ENCODE measurements at places on chromosomes 3 and 15. TPM values are rescaled to one million over a fixed set of nuclear protein-coding genes. Genes with fewer than 3 reads are reported as not detected.

DNA sequence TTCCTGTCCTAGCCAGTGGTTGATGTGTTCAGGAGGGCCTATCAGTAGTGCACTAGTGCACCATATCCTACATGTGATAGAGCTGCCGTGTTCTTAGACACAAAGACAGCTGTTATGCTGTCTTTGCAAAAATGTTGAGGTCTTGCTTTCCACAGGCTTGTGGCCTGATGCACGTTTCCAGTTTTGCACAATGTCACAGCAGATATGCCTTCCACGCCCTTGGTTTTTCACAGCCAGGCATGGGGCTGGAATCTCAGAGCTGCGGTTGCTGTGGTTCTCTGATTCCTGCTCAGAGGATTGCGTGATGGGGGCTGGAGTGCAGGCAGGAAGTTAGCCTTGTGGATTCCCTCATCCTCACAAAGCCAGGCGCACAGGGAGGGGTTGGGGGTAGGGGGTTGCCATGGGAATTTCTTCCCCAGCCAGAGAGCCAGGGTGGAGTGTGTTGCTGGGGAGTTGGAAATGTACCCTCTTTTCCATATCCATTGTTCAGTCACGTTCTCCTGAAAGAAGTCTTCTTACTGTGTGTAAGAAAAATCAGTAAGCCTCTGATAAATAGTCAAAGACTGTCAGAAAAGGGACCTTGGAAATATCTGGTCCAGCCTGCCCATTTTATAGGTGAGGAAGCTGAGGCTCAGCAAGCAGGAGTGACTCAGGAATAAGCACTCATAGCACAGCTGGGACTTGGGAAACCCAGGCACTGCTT, 79.4 kb downstream of the SMAD3 start:
- H3K36me3 ChIP-seq: no peaks in the 10 kb centered on the region
- H3K4me1 ChIP-seq: peaks cover 74% of the 10 kb centered on the region
- H3K4me3 ChIP-seq: no peak overlapping the region

GRCh38 chr3:172121981-172122380, 82.6 kb downstream of the FNDC3B start:
- H3K36me3 ChIP-seq: no peaks in the 10 kb centered on the region
- no peak overlapping the region for H3K4me3 ChIP-seq
- H3K27me3 ChIP-seq: no peaks in the 10 kb centered on the region
- DNase-seq: no peak
- H3K4me1 ChIP-seq: peaks cover 30% of the 10 kb centered on the region

GRCh38 chr3:130395331-130395730, 49.9 kb downstream of the COL6A5 start:
- no peaks in the 10 kb centered on the region for H3K27me3 ChIP-seq
- H3K27ac ChIP-seq: peak overlapping the region; percentile 32
- H3K36me3 ChIP-seq: no peaks in the 10 kb centered on the region
- peaks cover 10% of the 10 kb centered on the region for H3K4me1 ChIP-seq
- H3K4me3 ChIP-seq: no peak overlapping the region
- no peak for DNase-seq

GRCh38 chr15:96002890-96003859, 327.3 kb upstream of the NR2F2 start:
- H3K27ac ChIP-seq: no peak overlapping the region
- no peak overlapping the region for H3K4me3 ChIP-seq
- DNase-seq: no peak
- H3K36me3 ChIP-seq: no peaks in the 10 kb centered on the region
- no peaks in the 10 kb centered on the region for H3K4me1 ChIP-seq
- H3K27me3 ChIP-seq: no peaks in the 10 kb centered on the region

- H3K4me1 ChIP-seq: no peaks in the 10 kb centered on the region
- no peak overlapping the region for H3K4me3 ChIP-seq
- peak; percentile 37 for DNase-seq
- no peaks in the 10 kb centered on the region for H3K27me3 ChIP-seq
- no peaks in the 10 kb centered on the region for H3K36me3 ChIP-seq
- H3K27ac ChIP-seq: peak overlapping the region; percentile 9
Measured at GRCh38 chr15:63396152-63396928, 14.7 kb upstream of the CA12 start.

GRCh38 chr3:177731644-177732268, 534.5 kb upstream of the TBL1XR1 start:
- H3K27me3 ChIP-seq: no peaks in the 10 kb centered on the region
- H3K4me1 ChIP-seq: no peaks in the 10 kb centered on the region
- no peak for DNase-seq
- no peak overlapping the region for H3K4me3 ChIP-seq
- H3K36me3 ChIP-seq: no peaks in the 10 kb centered on the region

GRCh38 chr15:74311734-74312444, 55.6 kb downstream of the CYP11A1 start:
- H3K4me1 ChIP-seq: peaks cover 35% of the 10 kb centered on the region
- no peak overlapping the region for H3K4me3 ChIP-seq
- peak; percentile 43 for DNase-seq
- H3K36me3 ChIP-seq: no peaks in the 10 kb centered on the region
- no peak overlapping the region for H3K27ac ChIP-seq

DNA sequence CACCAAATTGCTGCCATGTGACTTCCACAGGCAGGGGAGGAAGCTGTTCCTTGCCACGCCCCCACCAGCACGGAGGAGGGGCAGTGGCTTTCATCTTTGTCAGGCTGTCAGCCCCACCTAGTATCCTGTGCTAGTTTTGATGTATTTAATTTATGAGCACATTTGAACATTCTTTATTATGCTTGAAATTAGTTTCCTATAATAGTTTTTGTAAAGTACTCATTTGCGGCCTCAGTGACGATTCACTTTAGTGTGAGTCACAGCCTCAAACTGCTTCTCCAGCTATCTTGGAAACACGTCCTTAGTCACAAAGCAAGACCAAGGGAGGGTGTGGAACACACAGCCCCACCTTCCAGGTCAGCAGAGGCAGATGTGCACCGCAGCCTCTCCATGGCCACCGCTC, 239.9 kb upstream of the ATP10A start:
- H3K36me3 ChIP-seq: no peaks in the 10 kb centered on the region
- H3K4me1 ChIP-seq: no peaks in the 10 kb centered on the region
- H3K27ac ChIP-seq: no peak overlapping the region
- H3K4me3 ChIP-seq: no peak overlapping the region
- no peak for DNase-seq

DNA sequence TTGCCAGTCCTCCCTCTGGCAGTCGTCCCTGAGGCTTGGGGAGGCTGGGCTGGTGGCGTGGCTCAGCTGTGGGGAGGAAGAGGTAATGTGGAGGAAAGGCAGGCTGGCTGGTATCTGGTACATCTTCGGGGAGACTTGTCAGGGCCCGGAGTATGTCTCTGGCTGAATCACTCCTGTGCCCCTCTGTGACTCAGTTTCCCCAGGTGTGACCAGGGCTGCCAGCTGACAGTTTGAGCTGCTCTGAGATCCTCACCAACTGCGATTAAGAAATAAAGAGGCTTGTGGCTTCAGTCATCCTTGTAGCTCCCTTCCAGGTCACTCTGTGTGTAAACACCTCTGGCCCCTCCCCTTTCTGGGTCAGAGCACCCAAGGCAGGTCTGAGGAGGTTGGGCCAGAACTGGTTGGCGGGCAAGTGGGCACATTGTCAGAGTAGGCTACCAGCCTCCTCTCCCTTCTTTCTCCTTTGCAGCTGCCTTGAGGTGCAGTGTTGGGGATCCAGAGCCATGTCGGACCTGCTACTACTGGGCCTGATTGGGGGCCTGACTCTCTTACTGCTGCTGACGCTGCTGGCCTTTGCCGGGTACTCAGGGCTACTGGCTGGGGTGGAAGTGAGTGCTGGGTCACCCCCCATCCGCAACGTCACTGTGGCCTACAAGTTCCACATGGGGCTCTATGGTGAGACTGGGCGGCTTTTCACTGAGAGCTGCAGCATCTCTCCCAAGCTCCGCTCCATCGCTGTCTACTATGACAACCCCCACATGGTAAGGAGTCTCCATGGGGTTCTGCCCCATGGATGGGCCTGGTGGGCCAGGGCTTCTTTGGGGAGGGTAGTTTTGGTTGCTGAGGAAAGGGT, 3.0 kb downstream of the TEX264 start:
- H3K4me3 ChIP-seq: no peak overlapping the region
- H3K4me1 ChIP-seq: peaks cover 13% of the 10 kb centered on the region
- no peaks in the 10 kb centered on the region for H3K36me3 ChIP-seq
- H3K27me3 ChIP-seq: no peaks in the 10 kb centered on the region
- no peak for DNase-seq

- H3K4me3 ChIP-seq: no peak overlapping the region
- H3K4me1 ChIP-seq: peaks cover 5% of the 10 kb centered on the region
- no peak for DNase-seq
- no peak overlapping the region for H3K27ac ChIP-seq
- H3K27me3 ChIP-seq: no peaks in the 10 kb centered on the region
Measured at GRCh38 chr3:16349986-16350596, 85.1 kb downstream of the OXNAD1 start.

DNA sequence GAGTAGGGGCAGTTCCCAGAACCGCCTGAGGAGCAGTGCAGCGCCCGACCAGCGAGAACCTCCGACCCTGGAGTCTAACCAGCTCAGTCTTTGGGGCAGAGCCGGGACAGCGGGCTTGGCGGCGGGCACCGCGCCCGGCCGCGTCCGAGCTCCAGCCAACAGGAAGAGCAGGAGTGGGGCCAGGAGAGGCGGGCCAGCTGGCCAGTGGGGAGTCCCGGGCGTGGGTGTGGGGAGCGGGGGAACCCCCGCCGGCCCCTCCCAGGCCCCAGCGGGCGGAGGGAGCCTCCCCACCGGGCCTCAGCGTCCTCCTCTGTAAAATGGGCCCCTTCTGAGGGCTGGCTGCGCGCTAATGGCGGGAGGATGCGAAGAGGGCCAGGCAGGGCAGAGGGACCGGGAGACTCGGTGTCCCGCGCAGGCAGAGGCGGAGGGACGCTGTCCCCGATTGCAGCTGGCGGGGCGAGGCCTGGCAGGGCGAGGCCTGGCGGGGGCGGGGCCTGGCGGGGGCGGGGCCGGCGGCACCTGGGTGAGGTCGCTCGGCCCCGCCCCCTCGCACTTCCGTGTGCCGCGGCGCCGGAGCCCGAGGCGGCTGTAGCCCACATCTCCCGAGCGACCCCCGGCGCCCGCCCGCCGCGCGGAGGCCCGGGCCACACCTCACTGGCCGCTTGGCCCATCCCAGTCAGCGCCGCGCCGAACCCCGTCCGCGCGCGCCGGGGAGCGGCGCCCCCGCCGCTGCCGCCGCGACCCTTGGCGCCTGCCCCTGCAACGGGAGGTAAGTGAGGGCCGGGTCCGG, at the start of gene PRKCD:
Gene PRKCD (plus strand): TSS at position 550 of the 790 bp plus-strand sequence. CDS start 17,214 bp downstream, outside the sequence.
- H3K27me3 ChIP-seq: no peaks in the 10 kb centered on the region
- peaks cover 39% of the 10 kb centered on the region for H3K4me1 ChIP-seq
- peak within 1 kb of the TSS; percentile 92 for H3K4me3 ChIP-seq
- H3K27ac ChIP-seq: peak within 1 kb of the TSS; percentile 93
- DNase-seq: peak; percentile 93
- no peaks in the 10 kb centered on the region for H3K36me3 ChIP-seq

- H3K4me3 ChIP-seq: no peak overlapping the region
- no peak for DNase-seq
- H3K27me3 ChIP-seq: no peaks in the 10 kb centered on the region
Measured at GRCh38 chr15:74621936-74622335, 6.3 kb downstream of the CLK3 start.

GRCh38 chr3:137762674-137763593, 1.2 kb upstream of the SOX14 start:
- DNase-seq: no peak
- H3K4me1 ChIP-seq: peaks cover 14% of the 10 kb centered on the region
- H3K36me3 ChIP-seq: no peaks in the 10 kb centered on the region
- peaks cover 95% of the 10 kb centered on the region for H3K27me3 ChIP-seq
- H3K27ac ChIP-seq: no peak overlapping the region

GRCh38 chr3:141020143-141020830, 30.9 kb upstream of the SPSB4 start:
- H3K4me1 ChIP-seq: no peaks in the 10 kb centered on the region
- no peak overlapping the region for H3K27ac ChIP-seq
- DNase-seq: no peak
- no peak overlapping the region for H3K4me3 ChIP-seq
- no peaks in the 10 kb centered on the region for H3K27me3 ChIP-seq

The NAA80 gene
- 6.7 TPM for total RNA-seq

The GP9 gene
- total RNA-seq: not detected

The ZNF662 gene
- total RNA-seq: not detected

The CCR9 gene
- 0.20 TPM for total RNA-seq

The PTX3 gene
- 23.7 TPM for total RNA-seq

The ATP13A4 gene
- 14.2 TPM for total RNA-seq

The ANKRD34C gene
- total RNA-seq: not detected

The COL8A1 gene
- 2.4 TPM for total RNA-seq

All from hepatocyte (in vitro differentiated cells).